Vagina (tissue), 2 donors: ENCODE measurements at places on chromosomes 3 and 15.
A peak's percentile ranks its signal among the peaks of the same experiment; 100 is the strongest.

- no peaks in the 10 kb centered on the region for H3K4me1 ChIP-seq
- H3K27ac ChIP-seq: no peak overlapping the region
- no peak for DNase-seq
- H3K36me3 ChIP-seq: no peaks in the 10 kb centered on the region
- peaks cover 25% of the 10 kb centered on the region for H3K27me3 ChIP-seq
Observed at GRCh38 chr3:147380387-147380951, 25.9 kb downstream of the ZIC4 start.

GRCh38 chr3:183502237-183503181 is 53.0 kb downstream of the KLHL6 start:
- H3K4me3 ChIP-seq: no peak overlapping the region
- no peak for DNase-seq
- no peaks in the 10 kb centered on the region for H3K27me3 ChIP-seq
- H3K4me1 ChIP-seq: no peaks in the 10 kb centered on the region
- H3K36me3 ChIP-seq: no peaks in the 10 kb centered on the region

DNA sequence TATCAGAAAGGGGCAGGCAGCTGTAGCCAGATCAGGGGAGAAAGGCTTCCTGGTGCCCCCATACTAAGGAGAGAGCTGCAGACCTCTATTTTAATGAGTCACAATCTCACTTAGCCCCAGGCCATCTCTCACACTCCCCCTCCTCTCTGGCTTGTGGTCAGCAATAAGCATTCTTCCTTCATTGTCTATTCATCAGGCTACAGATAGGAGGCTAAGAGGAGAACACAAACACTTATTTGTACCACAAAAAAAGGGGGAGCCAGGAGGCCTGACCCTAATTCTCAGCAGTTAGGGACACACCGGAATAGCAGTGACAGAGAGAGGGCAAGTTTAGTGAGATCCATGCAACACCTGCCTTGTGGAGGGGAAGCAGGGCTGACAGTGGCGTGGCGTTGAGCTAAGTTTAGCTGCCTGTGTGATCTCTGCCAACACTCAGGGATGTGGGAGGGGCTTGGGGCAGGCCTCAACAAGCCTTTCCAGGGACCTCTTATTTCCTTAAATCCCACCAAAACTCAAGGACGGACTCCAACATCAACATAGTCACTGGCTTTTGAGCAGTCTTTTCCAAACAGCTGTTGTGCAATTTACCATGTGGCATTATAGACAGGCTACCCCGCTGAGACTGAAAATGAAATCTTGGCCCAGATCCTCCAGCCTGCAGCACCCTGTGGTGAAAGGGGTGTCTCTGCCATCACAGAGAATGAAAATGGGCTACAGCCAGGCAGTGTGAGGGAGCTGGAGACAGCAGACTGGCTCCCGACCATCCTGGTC is 191.9 kb upstream of the TSC22D2 start:
- no peak overlapping the region for H3K4me3 ChIP-seq
- H3K36me3 ChIP-seq: no peaks in the 10 kb centered on the region
- DNase-seq: peak; percentile 77
- H3K27ac ChIP-seq: no peak overlapping the region

GRCh38 chr15:57609805-57610529 is 18.3 kb downstream of the MYZAP start:
- peak overlapping the region; percentile 85 for H3K27ac ChIP-seq
- no peaks in the 10 kb centered on the region for H3K36me3 ChIP-seq
- peak; percentile 92 for DNase-seq
- peaks cover 59% of the 10 kb centered on the region for H3K4me1 ChIP-seq
- H3K4me3 ChIP-seq: no peak overlapping the region

DNA sequence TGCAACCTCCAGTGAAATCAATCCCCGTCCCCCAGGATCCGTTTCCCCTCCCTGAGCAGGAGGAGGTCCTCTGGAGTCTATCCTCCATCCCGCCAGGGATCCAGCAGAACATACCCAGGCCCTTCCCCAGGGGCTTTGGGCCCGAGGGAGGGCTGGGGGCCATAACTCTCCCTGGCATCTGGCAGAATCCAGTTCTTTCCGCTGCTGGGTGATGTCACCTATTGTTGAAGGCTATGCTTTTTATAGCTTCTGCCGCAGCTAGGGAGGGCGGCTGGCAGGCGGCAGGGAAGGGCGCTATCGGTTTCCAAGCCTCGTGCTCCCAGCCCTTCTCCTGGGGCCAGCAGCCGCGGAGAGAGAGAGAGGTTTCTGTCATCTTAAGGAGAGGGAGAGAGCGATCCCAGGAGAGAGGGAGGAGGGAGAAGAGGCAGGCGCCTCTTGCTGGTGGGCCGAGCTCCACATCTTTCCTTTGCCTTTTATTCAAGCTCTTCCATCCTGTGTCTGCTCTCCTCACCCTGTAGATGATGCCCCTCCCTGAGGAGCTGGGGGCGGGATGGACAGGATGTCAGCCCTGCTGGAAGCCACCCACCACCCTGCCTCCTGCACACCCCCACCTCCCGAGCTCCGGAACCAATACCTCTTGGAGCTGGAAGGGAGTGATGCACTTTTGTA is 120.1 kb downstream of the ANP32A start:
- no peak overlapping the region for H3K4me3 ChIP-seq
- peak overlapping the region; percentile 66 for H3K27ac ChIP-seq
- DNase-seq: no peak
- H3K36me3 ChIP-seq: no peaks in the 10 kb centered on the region

DNA sequence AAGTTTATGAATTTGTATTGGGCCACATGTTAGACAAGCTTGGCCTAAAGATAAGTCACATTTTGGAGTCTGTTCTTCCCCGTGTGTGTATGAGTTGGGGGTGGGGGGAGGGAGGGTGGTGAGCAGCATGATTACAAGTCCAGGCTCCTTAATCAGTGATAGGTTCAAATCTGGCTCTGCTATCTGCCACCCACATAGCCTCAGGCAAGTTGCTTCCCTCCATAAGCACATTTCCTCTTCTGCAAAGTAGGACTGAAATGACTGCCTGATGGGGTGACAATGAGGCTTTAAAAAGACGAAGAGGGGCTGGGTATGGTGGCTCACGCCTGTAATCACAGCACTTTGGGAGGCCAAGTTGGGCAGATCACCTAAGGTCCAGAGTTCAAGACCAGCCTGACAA is 1.1 kb upstream of the SPATA12 start:
- no peak for DNase-seq
- peak overlapping the region; percentile 74 for H3K27ac ChIP-seq
- no peaks in the 10 kb centered on the region for H3K36me3 ChIP-seq
- no peaks in the 10 kb centered on the region for H3K27me3 ChIP-seq

- H3K27ac ChIP-seq: peak overlapping the region; percentile 6
- no peaks in the 10 kb centered on the region for H3K27me3 ChIP-seq
- no peak for DNase-seq
- peaks cover 23% of the 10 kb centered on the region for H3K4me1 ChIP-seq
- no peak overlapping the region for H3K4me3 ChIP-seq
Observed at GRCh38 chr3:188832146-188832545, 339.6 kb upstream of the TPRG1 start.

DNA sequence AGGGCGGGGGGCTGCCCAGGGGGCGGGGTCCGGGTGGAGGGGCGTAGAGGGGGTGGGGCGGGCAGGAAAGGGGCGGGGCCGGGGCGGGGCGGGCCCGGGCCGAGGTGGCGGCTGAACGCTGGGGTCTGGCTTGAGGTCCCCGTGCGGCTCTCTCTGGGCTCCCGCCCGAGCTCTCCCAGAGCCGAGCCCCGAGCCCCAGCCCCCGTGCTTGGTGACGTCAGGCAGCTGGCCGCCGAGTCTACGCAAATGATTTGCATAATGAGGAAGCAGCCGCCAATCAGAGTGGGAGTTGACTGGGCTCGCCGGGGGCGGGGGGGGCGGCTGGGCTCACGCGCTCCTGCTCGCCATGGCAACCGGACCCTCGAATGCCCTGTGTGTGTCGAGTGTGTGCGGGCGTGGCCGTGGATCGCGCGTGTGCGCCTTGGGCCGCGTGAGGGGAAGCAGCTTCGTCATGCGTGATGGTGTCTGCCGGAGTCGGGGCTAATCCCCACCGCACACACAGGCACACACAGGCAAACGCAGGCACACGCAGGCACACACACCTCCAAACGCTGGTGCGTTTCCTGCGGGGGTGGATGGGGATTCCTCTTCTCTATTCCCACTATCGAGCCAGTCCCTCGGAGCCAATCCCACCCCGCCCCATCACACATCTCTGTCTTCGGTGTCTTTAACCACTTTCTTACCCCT is at the start of gene CELF6:
Gene CELF6 (minus strand): TSS at position 173 of the 687 bp plus-strand sequence. CDS start 283 bp downstream, outside the sequence.
- no peaks in the 10 kb centered on the region for H3K36me3 ChIP-seq
- peak within 1 kb of the TSS; percentile 51 for H3K4me3 ChIP-seq
- no peak within 1 kb of the TSS for H3K27ac ChIP-seq
- peaks cover 9% of the 10 kb centered on the region for H3K4me1 ChIP-seq
- DNase-seq: no peak

- no peaks in the 10 kb centered on the region for H3K27me3 ChIP-seq
- no peak overlapping the region for H3K4me3 ChIP-seq
- peak overlapping the region; percentile 81 for H3K27ac ChIP-seq
- no peak for DNase-seq
Observed at GRCh38 chr15:74050127-74050526, 32.2 kb downstream of the GOLGA6A start.

DNA sequence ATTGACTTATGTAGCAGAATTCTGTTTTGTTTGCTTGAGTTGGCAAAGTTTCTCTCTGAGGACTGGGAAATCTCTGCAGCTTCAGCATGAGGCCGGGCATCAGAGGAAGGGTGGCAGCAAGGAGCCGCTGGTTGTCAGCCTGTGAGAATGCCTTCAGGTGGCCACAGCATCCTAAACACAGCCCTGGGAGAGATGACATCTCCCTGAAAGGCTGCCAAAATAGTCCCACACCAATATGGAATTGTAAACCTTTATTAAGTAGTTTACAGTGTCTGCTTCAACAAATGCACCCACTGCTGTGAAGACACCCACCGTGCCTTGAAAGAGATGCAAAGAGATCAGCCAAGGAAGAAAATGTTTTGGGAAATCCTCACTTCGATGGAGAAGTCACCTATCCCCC is 609.7 kb upstream of the ARRDC4 start:
- DNase-seq: no peak
- no peak overlapping the region for H3K27ac ChIP-seq
- H3K4me3 ChIP-seq: no peak overlapping the region
- H3K4me1 ChIP-seq: no peaks in the 10 kb centered on the region
- H3K36me3 ChIP-seq: no peaks in the 10 kb centered on the region

GRCh38 chr3:3847994-3848922 is 49.0 kb downstream of the LRRN1 start:
- H3K27ac ChIP-seq: no peak overlapping the region
- H3K27me3 ChIP-seq: no peaks in the 10 kb centered on the region
- no peaks in the 10 kb centered on the region for H3K4me1 ChIP-seq
- H3K36me3 ChIP-seq: no peaks in the 10 kb centered on the region

GRCh38 chr15:100372739-100373119 is 31.0 kb upstream of the ADAMTS17 start:
- H3K4me3 ChIP-seq: peak overlapping the region; percentile 56
- peaks cover 15% of the 10 kb centered on the region for H3K4me1 ChIP-seq
- no peak for DNase-seq
- H3K27ac ChIP-seq: peak overlapping the region; percentile 63
- no peaks in the 10 kb centered on the region for H3K27me3 ChIP-seq
- H3K36me3 ChIP-seq: no peaks in the 10 kb centered on the region

- no peaks in the 10 kb centered on the region for H3K27me3 ChIP-seq
- no peak for DNase-seq
- H3K27ac ChIP-seq: no peak overlapping the region
- no peaks in the 10 kb centered on the region for H3K4me1 ChIP-seq
- no peak overlapping the region for H3K4me3 ChIP-seq
Observed at GRCh38 chr3:140568842-140569520, 108.9 kb upstream of the TRIM42 start.

GRCh38 chr3:89098964-89099585 is 8.3 kb upstream of the EPHA3 start:
- no peak for DNase-seq
- no peak overlapping the region for H3K27ac ChIP-seq

DNA sequence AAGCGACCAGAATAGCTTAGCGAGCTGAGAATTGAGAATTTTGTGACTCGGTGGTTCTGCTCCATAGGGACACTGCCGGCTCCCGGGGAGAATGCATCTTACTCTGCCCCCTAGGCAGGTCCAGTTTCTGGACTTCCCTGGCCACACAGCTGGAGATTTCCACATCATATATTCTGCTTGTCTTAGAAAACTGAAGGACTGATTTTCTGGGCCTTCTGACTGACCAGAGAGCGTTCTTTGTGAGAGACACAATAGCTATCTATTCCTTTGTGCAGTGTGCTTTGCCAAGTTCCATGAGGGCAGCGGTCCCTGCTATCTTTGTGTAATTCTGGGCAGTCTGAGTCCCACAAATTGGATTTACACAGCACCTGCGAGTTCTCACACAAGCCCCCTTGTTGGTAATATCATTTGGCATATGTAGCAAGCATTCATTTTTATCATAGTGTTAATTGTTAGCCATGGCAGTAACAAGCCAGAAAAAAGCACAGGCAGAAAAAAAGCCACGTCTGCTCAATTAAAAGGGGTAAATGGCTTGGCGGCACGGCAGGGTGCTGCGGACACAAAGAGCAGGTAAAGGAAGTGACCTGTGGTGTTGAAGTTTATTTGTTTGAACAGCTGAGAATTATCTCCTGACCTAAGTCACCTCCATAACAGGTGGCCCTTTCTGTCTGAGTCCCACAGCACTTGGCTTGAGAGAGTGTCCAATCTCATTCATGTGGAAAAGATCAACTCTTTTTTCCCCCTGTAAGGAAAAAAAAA is 688.7 kb downstream of the TUSC7 start:
- no peaks in the 10 kb centered on the region for H3K4me1 ChIP-seq
- DNase-seq: no peak
- H3K27ac ChIP-seq: no peak overlapping the region
- H3K27me3 ChIP-seq: no peaks in the 10 kb centered on the region

- no peaks in the 10 kb centered on the region for H3K27me3 ChIP-seq
- no peaks in the 10 kb centered on the region for H3K36me3 ChIP-seq
- H3K4me1 ChIP-seq: no peaks in the 10 kb centered on the region
- H3K4me3 ChIP-seq: no peak overlapping the region
- no peak overlapping the region for H3K27ac ChIP-seq
Observed at GRCh38 chr3:117630469-117630868, 920.9 kb downstream of the TUSC7 start.

- H3K4me3 ChIP-seq: no peak overlapping the region
- H3K36me3 ChIP-seq: peaks cover 2% of the 10 kb centered on the region
- no peaks in the 10 kb centered on the region for H3K27me3 ChIP-seq
Observed at GRCh38 chr3:127716384-127716783, 43.6 kb downstream of the ABTB1 start.

DNA sequence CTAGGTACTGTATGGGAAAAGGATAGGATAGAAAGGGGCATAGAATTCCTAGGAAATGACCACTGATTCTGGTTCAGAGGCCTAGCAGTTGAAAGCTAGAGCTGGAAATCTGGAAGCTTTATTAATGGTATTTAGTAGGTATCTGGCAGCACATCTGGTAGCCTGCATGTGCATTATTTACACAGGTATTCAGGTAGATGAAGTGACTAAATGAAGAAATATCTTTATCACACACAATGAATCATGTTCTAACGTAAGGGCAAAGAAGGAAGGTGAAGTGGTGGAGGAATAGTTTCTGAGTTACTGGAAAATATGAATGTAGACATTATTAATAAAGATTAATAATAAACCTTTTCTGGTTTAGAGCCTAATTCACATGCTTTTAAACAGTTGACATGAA is 119.9 kb downstream of the MBNL1 start:
- H3K27me3 ChIP-seq: no peaks in the 10 kb centered on the region
- peaks cover 87% of the 10 kb centered on the region for H3K4me1 ChIP-seq
- no peak overlapping the region for H3K4me3 ChIP-seq
- H3K27ac ChIP-seq: no peak overlapping the region
- H3K36me3 ChIP-seq: no peaks in the 10 kb centered on the region

GRCh38 chr3:192751148-192751547 is 23.8 kb upstream of the FGF12 start:
- no peaks in the 10 kb centered on the region for H3K27me3 ChIP-seq
- H3K4me3 ChIP-seq: no peak overlapping the region
- H3K27ac ChIP-seq: no peak overlapping the region
- H3K4me1 ChIP-seq: no peaks in the 10 kb centered on the region
- DNase-seq: no peak
- H3K36me3 ChIP-seq: no peaks in the 10 kb centered on the region

GRCh38 chr3:130473416-130473815 is 43.6 kb upstream of the COL6A6 start:
- H3K27ac ChIP-seq: no peak overlapping the region
- no peaks in the 10 kb centered on the region for H3K36me3 ChIP-seq
- no peak overlapping the region for H3K4me3 ChIP-seq
